ENCODE measurements at places on chromosomes 12 and 14.

DNA sequence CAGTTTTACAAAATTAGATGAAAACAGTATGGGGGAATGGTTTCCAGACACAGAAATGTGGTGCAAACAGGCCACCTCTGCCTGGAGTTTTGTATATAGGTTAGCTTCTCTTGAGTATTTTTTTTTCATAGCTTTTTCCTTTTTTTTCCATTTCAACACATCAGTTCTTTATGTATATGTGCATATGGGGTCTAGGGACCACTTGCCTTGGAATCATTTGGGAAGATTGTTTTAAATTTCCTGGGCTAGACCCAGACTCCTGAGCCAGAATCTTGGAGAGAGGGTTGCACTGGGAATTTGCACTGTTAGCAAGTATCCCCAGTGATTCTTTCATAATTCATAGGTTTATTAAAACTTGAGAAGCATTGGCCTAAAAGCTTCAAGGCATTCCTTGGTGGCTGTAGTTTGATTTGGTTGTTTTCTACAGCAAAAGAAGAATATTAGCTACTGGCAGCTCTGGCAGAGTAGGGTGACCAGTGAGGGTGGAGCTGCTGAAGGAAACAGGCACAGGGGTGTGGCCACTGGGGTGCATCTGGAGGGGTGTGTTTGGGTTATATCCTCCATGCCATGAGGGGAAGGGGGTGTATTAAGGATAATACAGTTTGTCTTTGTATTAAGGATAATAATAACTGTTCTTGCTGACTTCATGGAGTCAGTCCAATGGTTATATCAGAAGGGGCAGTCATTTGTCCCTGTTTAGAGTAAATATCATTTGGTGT lies 22.8 kb downstream of the PPP1R36 start:
- DNase-seq = no peak

GRCh38 chr12:91994208-91994797 lies 151.3 kb downstream of the BTG1 start:
- no peak for DNase-seq

DNA sequence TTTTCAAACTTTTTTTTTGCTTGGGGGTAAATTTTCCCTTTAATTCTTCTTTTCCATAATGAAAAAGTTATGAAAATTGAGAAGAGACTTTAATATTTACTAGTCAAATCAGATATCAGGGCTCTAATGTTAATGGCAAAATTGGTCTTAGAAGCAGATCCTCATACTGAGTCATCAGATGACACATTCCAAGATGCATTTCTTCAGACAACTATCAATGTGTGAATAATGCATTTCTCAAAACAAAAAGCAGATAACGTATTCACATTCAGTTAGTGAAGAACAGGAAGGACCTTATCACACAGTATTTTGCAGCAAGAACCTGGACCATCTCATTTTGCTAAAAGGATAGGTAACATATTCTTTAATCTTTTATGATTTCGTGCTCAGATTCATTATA lies 130.7 kb downstream of the GPHN start:
- DNase-seq = no peak

DNA sequence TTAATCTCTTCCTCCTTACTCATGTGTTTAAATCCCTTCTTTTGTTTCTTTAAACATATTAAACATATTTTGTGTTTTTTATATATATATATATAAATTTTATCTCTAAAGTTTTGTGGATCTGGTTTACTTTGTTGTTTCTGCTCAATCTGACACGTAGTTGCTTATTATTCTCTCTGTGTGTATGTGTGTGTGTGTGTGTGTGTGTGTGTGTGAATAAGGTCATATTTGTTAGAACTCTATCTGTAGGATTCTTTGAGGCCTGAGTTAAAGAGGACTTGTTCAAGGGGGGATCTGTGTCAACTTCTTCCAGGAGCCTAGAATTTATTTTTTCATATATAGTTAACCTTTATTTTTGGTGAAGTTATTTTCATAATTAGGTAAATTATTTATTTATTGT lies 2.7 kb downstream of the GPR65 start:
- DNase-seq = no peak

DNA sequence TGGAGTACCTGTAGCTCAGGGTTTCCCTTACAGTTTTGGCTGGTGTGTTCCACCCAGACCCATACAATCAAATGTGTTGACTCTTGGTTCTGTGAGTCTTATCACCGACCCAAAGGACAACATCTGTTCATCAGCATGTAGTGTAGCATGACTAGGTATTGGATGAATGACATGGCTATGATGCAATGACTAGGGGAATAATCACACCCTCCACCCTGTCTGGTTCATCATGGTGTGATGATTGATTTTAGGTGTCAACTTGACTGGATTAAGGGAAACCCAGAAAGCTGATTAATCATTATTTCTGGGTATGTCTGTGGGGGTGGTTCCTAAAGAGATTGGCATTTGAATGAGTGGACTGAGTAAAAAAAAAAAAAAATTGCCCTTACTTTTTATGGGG lies 311.3 kb downstream of the DPF3 start:
- DNase-seq = no peak

All from stimulated activated CD8-positive, alpha-beta memory T cell treated with anti-CD3 and anti-CD28 coated beads, Interleukin-7, amount 100 ng/mL, for 1 hour (primary cell).